ENCODE measurements at places on chromosomes 7 and 10.

- DNase-seq = peak; percentile 92
Observed at GRCh38 chr10:114638821-114639625, 19.1 kb downstream of the ABLIM1 start.

DNA sequence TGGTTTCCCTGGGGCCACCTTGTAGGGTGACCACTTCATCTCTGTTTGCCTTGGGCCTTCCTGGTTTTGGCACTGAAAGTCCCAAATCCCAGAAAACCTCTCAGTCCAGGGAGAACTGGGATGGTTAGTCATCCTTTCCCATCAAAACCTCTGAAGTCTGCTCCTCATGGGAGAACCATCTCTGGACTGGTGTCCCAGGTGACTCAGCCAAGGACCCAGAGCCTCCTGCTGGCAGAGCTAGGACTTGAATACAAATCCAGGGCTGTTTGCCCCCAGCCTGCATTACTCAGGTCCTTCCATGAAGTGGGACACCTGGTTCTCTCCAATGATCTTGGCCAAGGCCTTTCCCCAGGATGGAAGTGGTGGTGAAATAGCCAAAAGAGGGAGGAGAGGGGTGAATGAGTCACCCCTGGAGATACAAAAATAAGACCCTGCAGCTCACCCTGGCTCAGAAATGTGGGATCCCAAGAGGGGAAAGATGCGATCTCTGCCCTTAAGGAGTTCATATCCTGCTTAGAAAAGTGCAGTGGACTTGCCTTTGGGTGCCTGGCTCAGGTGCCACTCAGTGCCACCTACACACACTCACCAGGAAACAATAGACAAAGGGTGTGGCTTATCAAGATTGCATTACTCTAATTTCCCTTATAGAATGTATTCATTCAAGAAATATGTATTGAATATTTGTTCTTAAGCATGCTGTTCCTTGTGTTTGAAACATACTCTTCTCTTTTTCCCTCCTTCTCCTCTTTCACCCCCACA, 22.0 kb downstream of the ADRA2A start:
- no peak for DNase-seq

DNA sequence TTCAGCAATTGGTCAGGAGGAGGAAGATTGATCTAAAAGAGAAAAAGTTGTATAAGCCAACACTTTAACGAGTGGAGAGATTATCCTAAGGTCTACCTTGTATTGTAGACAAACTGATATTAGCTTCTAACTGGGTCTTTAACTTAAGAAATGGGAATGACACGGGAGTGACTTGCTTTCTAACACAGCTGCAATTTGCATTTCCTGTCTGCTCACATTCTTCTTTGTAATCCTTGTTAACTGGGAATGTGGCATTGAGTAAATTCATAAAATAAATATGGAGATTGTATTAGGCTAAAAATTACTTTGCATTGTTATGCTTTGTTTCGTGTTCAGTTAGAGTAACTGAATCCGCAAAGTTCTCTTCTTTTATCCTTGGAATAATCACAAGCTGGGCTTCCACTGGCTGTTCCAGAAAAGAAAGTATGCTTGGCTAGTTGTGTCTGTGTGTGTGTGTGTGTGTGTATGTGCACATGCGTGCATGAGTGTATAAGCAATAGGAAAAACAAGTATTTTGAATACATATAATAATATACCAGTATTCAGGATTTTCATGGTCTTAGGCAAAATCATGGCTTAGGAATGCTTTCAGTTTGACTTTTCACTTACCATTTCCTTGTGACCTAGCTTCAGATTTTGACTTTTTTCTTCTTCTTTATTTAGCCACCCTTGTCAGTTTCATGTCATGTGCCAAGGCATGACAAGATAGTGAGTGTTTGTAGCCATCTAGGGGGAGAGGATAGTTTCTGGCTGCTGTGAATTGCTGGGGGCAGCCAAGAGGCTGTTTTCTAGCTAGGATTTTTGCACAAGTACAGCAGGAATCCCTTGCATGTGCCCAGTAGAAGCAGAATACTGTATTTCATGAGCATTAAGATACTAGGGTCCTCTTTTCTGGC, 54.5 kb upstream of the FZD8 start:
- DNase-seq = no peak

DNA sequence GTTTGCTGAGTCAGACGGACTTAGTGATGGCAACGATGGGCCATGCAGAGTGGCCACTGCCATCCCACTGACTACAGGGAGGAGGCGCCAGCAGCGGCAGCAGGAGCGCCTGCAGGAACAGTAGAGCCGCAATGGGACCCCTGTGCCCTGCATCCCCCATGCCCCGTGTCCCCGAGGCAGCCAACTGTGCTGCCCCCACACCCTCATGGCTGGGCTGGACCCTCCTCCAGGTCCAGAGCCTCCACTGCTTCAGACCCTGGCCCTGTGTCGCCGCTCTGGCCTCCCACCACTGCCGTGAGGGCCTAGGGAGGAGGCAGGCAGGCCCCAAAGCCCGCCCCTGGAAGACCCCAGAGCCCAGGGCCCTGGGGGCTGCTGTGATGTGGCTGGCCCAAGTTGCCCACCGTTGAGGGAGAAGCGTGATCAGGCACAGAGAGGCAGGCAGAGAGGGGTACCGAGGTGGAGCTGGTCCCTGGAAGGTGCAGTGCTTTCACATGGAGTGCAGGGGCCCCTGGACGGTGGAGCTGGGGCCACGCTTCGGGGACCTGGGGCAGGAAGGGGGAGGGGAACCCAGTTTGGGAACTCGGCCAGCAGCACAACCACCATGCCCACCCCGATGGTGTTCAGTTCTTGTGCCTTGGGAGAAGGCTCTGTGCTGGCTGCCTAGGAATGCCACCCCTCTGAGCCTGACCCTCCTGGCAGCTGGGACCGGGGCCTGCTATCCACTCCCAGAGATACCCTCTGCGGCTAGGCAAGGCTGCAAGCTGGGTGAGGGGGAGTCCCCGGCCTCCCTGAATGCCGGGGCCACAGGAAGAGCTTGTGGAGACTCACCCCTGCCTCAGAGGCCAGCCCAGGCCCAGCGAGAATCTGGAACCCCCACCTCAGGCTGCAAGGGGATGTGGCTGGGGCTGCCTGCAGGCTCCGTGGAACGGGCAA, 32.6 kb downstream of the DKK1 start:
- DNase-seq = no peak

- no peak for DNase-seq
Observed at GRCh38 chr7:37759526-37759925, 76.0 kb downstream of the GPR141 start.

DNA sequence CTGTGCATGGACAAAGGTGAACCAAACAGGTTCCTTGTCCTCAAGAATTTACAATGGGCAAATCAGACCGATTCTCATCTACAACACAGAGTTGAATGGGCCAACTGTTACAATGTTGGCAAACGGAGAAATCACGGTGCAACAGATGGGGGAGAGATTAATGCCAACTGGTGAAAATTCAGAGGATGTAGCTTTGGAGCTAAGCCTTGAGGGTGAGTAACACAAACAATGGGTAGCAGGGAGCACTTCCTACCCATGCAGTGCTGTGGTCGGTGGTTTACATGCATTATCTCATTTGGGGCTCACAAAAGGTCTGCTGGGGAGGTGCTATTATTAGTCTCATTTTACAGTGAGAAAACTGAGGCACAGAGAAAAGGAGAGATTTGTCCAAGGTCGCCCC, 902 bp upstream of the NFE2L3 start:
- no peak for DNase-seq

GRCh38 chr10:75427951-75428350, 3.5 kb upstream of the LRMDA start:
- no peak for DNase-seq

DNA sequence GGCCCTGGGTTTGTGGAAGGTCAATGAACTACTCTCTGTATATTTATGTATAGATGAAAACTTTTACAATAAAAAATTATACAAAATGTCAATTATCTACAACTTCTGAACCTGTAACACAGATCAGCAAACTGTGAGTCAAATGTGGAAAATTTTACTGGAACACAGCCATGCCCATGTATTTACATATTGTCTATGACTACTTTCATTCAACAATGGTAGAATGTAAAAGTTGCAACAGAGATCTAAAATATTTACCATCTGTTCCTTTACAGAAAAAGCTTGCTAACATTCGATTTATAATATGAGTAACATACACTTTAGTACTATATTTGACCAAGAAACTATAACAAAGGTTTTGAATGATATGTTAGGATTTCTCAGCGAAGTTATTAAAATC, 481.6 kb downstream of the PARD3 start:
- DNase-seq = peak; percentile 18

- DNase-seq = no peak
Observed at GRCh38 chr10:95532536-95532935, 28.6 kb downstream of the SORBS1 start.

DNA sequence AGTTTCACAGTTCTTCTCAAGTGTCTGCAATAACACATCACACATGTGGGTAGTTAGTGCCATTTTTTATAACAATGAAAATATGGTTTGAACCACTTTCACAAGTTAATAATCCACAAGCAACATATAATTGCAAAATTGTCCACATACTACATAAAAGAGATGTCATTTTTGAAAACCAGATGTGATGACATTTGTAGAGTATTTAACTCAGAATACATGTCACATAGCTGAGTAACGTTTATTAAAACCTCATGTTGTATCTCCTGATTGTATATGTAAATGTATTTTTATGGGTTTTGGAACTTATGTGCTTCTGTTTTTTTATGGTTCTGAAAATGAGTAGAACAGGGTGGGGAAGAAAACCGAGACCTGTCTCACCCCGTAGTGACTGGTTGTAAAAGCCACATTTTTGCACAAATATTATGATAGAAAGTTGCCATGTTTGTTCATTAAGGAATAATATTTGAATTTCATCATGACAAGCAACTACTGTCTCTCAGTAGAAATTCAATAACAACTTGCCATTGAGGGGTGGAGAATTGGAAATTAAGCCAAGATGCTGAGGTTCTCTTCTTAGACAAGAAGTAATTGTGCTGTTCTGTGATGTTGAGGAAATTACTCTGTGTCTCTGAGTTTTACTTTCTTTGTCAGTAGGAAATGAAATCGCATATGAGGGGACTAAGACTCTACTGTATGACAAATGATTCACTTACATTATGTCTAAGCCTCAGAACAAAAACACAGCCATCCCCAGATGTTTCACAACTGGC, 29.2 kb upstream of the EGFR start:
- peak; percentile 26 for DNase-seq

Data from fibroblast of skin of left biceps (primary cell).